ENCODE measurements at places on chromosomes 12 and 14. TPM values are rescaled to one million over a fixed set of nuclear protein-coding genes. Genes with fewer than 3 reads are reported as not detected.
A peak's percentile ranks its signal among the peaks of the same experiment; 100 is the strongest.

DNA sequence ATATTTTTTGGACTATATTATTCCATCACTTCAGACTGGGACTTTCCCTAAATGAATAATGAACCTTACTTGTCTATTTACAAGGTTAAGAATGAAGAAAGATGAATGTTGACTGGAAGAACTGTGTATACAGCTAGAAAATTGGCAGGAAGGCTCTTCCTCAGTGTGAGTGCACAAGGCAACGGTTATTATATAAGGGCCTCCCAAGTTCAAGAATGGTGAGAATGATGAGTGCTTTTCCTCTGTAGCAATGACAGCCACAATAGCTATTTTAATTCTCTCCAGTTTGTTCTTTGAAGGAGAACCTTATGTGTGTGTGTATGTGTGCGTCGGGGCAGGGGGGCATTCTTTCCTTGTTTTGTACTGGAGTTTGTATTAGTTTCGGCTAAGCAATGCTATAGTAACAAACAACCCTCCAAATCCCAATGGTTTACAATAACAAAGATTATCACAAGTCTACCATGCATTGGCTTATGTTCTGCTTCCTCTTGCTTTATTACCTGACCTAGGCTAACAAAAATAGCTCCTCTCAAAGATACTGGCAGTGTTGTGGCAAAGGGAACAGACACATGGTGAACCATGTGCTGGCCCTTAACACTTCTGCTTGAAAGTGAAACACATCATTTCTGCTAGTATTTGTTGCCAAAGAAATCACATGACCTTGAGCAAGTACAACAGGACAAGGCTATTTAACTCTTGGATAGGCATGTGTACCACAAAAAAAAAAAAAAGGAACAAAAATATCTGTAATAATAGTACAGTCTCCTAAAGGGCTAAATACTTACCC lies 139.5 kb downstream of the RMST start:
- no peak for DNase-seq
- H3K36me3 ChIP-seq = no peaks in the 10 kb centered on the region
- H3K4me1 ChIP-seq = no peaks in the 10 kb centered on the region

- H3K36me3 ChIP-seq = no peaks in the 10 kb centered on the region
- H3K27ac ChIP-seq = no peak overlapping the region
- H3K4me3 ChIP-seq = no peak overlapping the region
- H3K27me3 ChIP-seq = no peaks in the 10 kb centered on the region
Observed at GRCh38 chr12:50354908-50355307, 41.5 kb downstream of the FAM186A start.

The CCDC38 gene
- total RNA-seq = not detected

The TMEM117 gene
- total RNA-seq = 7.2 TPM

GRCh38 chr14:68734231-68734732 lies 58.6 kb downstream of the ZFP36L1 start:
- H3K4me3 ChIP-seq = no peak overlapping the region
- no peaks in the 10 kb centered on the region for H3K4me1 ChIP-seq
- no peaks in the 10 kb centered on the region for H3K27me3 ChIP-seq
- no peak for DNase-seq
- peak overlapping the region; percentile 20 for H3K27ac ChIP-seq

DNA sequence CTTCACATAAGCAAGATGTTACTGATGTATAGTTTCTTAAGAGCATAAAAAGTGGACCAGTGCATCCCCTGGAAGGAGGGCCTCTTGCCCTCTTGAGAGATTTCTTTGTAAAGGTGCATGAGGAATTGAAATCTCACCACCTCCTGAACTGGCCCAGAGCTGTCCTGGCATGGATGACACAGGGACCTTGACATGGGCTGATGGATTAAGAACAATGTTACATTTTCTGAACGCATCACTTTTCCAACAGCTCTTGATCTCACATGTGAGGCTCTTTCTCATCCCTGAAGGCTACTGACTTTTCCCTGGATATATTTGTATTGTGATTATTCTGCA lies 360.4 kb downstream of the RGS6 start:
- H3K27ac ChIP-seq = no peak overlapping the region
- H3K4me1 ChIP-seq = no peaks in the 10 kb centered on the region
- no peak overlapping the region for H3K4me3 ChIP-seq
- H3K27me3 ChIP-seq = no peaks in the 10 kb centered on the region
- no peaks in the 10 kb centered on the region for H3K36me3 ChIP-seq

- no peak overlapping the region for H3K4me3 ChIP-seq
- H3K4me1 ChIP-seq = no peaks in the 10 kb centered on the region
- H3K27ac ChIP-seq = no peak overlapping the region
- no peaks in the 10 kb centered on the region for H3K27me3 ChIP-seq
- no peak for DNase-seq
Observed at GRCh38 chr12:82524641-82525040, 162.1 kb upstream of the TMTC2 start.

DNA sequence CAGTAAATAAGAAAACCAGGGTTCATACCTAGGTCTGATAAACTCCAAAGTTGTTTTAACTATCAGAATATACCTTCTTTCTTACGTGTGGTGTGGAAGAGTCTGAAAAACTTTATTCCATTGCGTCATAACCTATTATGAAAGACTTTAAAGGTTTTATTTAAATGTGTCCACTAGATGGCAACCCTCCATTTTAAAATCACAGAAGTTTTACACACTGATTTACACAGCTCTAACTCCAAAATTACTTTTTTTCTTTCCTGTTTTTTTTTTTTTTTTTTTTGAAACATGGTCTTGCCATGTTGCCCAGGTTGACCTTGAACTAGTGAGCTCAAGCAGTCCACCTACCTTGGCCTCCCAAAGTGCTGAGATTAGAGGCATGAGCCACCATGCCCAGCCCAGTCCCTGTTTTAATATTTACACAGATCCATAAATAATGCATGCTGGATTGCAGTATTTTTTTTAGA lies 17.3 kb upstream of the TMPRSS12 start:
- H3K4me3 ChIP-seq = no peak overlapping the region
- H3K27ac ChIP-seq = peak overlapping the region; percentile 73
- no peak for DNase-seq
- no peaks in the 10 kb centered on the region for H3K4me1 ChIP-seq
- no peaks in the 10 kb centered on the region for H3K27me3 ChIP-seq

GRCh38 chr12:124386059-124386458 lies 91.2 kb downstream of the RFLNA start:
- no peaks in the 10 kb centered on the region for H3K27me3 ChIP-seq
- H3K36me3 ChIP-seq = no peaks in the 10 kb centered on the region
- DNase-seq = no peak
- peaks cover 25% of the 10 kb centered on the region for H3K4me1 ChIP-seq
- H3K27ac ChIP-seq = peak overlapping the region; percentile 95

- H3K36me3 ChIP-seq = no peaks in the 10 kb centered on the region
- no peaks in the 10 kb centered on the region for H3K27me3 ChIP-seq
- H3K4me1 ChIP-seq = peaks cover 38% of the 10 kb centered on the region
- peak; percentile 65 for DNase-seq
Observed at GRCh38 chr12:57899010-57899662, 42.2 kb upstream of the ATP23 start.

DNA sequence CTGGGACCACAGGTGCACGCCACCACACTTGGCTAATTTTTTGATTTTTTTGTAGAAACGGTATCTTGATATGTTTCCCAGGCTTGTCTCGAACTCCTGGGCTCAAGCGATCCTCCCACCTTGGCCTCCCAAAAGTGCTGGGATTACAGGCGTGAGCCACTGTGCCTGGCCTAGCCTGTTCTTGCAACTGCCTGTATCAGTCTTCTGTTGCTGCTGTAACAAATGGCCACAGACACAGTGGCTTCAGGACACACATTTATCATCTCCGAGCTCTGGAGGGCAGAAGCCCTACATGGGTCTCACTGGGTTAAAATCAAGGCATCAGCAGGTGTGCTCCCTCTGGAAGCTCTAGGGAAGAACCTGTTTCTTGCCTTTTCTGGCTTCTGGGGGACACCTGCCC lies 79.9 kb upstream of the NCOR2 start:
- no peak for DNase-seq
- no peaks in the 10 kb centered on the region for H3K4me1 ChIP-seq
- no peak overlapping the region for H3K4me3 ChIP-seq
- no peaks in the 10 kb centered on the region for H3K27me3 ChIP-seq
- H3K27ac ChIP-seq = no peak overlapping the region

DNA sequence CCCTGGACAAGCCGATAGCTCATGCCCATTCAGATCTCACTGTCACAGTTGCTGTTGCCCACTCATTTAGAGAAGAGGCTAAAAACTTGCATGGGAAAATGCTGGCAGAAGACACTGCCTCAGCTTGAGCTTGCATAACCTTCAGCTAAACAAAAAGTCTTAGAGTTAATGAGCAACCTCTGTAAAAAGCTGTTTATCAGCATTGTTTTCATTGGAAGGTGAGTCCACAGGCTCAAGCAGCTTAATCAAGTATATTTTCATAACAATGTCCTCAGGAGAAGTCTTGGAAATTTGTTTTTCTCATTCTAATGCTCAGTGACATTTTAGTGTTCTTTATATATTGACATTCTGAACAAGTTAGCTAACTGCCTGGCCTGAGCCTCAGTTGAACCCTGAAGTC lies 872.9 kb downstream of the TMTC2 start:
- no peaks in the 10 kb centered on the region for H3K4me1 ChIP-seq
- no peak overlapping the region for H3K4me3 ChIP-seq
- H3K27ac ChIP-seq = no peak overlapping the region
- H3K27me3 ChIP-seq = no peaks in the 10 kb centered on the region
- DNase-seq = no peak

The NTF3 gene
- not detected for total RNA-seq

The PIWIL1 gene
- total RNA-seq = not detected

The ZBTB42 gene
- total RNA-seq = 3.5 TPM

DNA sequence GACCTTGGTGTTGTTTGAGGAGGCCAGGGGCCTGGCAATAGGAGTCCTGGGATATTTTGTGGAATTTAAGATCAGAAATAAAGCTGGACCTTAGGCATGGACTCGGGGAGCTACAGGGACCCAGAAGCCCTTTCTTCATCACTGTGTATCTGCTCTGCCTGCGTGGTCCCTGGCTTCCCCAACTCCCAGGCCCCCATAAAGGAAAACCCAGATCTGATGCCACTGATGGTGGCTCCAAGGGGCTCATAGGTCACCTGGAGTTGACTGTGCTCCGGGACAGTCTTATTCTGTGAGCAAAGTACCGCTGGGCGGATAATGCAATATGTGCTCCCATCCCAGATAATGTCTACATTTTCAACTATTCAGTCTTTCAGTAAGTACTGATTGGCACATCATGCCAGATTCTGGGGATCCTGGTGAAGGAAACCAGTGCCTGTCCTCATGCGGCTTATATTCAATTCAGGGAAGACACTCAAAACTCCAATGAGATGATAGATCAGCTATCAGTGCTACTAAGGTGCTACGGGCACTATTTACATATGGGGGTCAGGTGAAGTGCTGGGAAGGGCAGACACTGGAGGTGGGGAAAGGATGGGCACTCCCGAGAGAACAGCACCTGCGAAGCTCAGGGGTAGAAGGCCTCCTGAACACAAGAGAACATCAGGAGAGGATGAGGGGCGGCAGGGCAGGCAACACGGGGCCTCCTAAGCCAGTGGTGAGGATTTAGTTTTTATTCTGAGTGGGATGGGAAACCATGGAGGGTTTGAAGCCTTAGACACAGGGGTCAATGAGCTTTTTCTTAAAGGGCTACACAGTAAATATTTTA lies 5.5 kb upstream of the SELPLG start:
- H3K4me1 ChIP-seq = no peaks in the 10 kb centered on the region
- no peak for DNase-seq
- H3K27me3 ChIP-seq = no peaks in the 10 kb centered on the region
- no peak overlapping the region for H3K27ac ChIP-seq
- H3K36me3 ChIP-seq = no peaks in the 10 kb centered on the region
- no peak overlapping the region for H3K4me3 ChIP-seq

- H3K27me3 ChIP-seq = no peaks in the 10 kb centered on the region
- H3K4me1 ChIP-seq = no peaks in the 10 kb centered on the region
- H3K36me3 ChIP-seq = no peaks in the 10 kb centered on the region
- no peak overlapping the region for H3K4me3 ChIP-seq
Observed at GRCh38 chr14:59427653-59428580, 37.3 kb downstream of the GPR135 start.

The SLC17A8 gene
- not detected for total RNA-seq

The FAM222A gene
- total RNA-seq = 1.3 TPM

GRCh38 chr12:40104461-40105264 lies 1.2 kb downstream of the SLC2A13 start:
- H3K27ac ChIP-seq = peak overlapping the region; percentile 75
- peak overlapping the region; percentile 87 for H3K4me3 ChIP-seq
- H3K36me3 ChIP-seq = no peaks in the 10 kb centered on the region

GRCh38 chr12:93177208-93178153 lies 200.2 kb upstream of the NUDT4 start:
- no peaks in the 10 kb centered on the region for H3K27me3 ChIP-seq
- no peak overlapping the region for H3K4me3 ChIP-seq
- no peak for DNase-seq
- no peaks in the 10 kb centered on the region for H3K4me1 ChIP-seq

The KCNA5 gene
- not detected for total RNA-seq

The DTX1 gene
- 20.0 TPM for total RNA-seq

- H3K27me3 ChIP-seq = no peaks in the 10 kb centered on the region
- DNase-seq = no peak
- peaks cover 11% of the 10 kb centered on the region for H3K4me1 ChIP-seq
- H3K27ac ChIP-seq = peak overlapping the region; percentile 71
- no peaks in the 10 kb centered on the region for H3K36me3 ChIP-seq
- peak overlapping the region; percentile 50 for H3K4me3 ChIP-seq
Observed at GRCh38 chr12:122523280-122523679, 3.5 kb downstream of the RSRC2 start.

The APOF gene
- not detected for total RNA-seq

DNA sequence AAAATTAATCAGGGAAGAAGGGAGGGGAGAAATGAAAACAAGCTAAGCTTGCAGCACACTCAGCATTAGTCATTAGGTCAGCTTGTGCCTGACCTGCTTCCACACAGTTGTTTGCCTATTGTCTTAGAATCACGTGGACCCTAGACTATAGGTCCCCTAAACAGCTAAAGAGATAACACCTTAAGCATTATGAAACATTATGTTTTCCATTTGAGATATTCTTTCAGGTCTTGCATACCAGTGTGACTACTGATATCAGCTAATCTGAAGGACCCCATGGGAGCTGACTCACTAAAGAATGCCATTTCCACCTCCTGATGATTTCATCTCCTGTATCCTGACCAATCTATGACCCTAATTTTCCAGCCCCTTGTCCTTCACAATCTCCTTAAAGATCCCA lies 154.1 kb upstream of the FUT8 start:
- H3K36me3 ChIP-seq = no peaks in the 10 kb centered on the region
- H3K4me1 ChIP-seq = peaks cover 6% of the 10 kb centered on the region
- DNase-seq = no peak
- no peaks in the 10 kb centered on the region for H3K27me3 ChIP-seq
- no peak overlapping the region for H3K4me3 ChIP-seq
- H3K27ac ChIP-seq = no peak overlapping the region

DNA sequence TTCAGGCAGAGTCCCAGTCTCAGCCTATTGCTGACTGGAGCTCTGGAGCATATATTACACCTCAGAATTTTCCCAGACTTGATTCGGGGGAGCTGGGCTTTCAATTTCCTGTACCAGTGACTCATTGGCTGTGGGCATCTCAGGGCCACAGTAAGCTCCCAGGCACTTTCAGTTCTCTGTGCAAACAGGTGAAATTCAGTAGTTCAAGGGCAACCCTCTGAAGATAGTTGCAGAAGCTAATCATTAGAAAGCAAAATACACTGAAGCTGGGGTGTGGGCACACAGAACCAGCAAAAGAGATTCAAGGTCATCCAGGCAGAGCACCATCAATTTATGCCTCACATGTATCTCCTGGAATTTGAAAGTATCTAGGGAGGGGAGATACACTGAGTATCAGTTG lies 8.1 kb upstream of the NIN start:
- H3K27me3 ChIP-seq = no peaks in the 10 kb centered on the region
- no peaks in the 10 kb centered on the region for H3K4me1 ChIP-seq
- no peaks in the 10 kb centered on the region for H3K36me3 ChIP-seq
- H3K27ac ChIP-seq = no peak overlapping the region
- H3K4me3 ChIP-seq = no peak overlapping the region

The ACADS gene
- 54.3 TPM for total RNA-seq

The CRIP1 gene
- total RNA-seq = 32.8 TPM
